ENCODE measurements at places on chromosomes 13 and 19.

GRCh38 chr19:52474351-52475127 lies 21.2 kb downstream of the ZNF578 start:
- no peak for DNase-seq

GRCh38 chr19:18737954-18738351 lies 53.2 kb downstream of the COMP start:
- DNase-seq = no peak

DNA sequence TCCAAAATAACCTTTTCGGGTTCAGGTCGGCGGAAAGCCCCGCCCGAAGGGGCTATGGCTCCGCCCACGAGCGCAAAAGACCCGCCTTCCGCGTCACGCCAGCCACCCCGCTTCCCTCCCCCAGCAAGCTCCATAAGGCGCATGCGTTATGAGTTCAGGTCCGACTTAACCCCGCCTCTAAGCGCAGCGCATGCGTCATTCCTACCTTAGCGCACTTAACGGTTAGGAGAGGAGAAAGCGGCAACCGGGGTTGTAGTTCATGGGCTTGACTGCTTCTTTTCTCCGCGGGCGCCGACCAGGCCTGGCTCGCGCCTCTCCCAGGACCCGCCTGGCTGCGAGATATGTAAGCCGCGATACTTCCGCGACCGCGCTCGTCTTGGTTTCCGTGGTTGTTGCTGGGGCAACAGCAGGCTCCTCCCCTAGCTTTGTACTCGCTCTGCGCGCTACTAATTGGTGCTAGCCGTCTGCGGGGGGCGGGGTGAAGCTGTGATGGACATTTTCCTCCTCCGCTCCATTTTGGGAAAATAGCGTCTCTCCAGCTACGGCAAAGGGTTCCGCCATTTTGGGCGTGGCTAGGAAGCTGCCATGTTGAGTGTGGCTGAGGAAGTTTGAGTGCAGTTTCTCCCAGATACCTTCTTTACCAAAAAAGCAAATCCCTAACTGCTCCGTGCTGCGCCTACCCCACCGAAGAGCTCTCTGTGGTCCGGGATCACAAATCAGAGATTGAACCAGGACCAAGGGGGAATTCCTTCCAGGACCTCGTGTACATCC lies at the start of gene B9D2:
B9D2 (minus strand) TSS at position 397 of the 771 bp plus-strand sequence. CDS start 630 bp downstream, outside the sequence.
- DNase-seq = peak; percentile 99

DNA sequence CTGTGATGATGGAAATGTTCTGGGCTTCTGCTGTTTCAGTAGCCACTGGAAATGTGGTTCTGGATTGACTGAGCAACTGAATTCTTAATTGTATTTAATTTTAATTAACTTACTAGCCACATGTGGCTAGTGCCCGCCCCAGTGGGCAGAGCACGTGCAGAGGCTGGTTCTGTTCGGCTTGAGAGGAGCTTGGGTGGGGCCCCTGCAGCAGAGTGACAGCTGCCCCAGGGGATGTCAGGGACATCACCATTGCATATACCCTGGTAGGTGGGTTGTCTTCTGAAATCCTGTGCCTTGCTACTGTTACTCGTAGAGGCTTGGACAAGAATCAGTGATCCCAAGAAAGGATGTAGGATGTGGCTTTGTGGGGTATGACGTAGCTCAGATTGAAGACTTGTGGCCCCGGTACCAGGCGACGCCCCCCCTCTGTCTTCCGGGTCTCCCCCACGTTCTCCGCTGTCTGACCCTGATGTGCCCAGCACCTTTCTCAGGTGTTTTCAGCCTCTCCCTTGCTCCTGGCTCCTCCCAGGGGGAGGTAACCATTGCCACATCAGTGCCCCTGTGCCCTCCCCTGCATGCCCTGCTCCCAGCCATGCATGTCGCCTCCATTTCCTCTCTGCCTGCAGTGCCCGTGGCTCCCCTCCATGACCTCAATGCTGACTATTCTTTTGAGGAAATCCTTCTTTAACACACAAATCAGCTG lies 102.6 kb upstream of the RNF113B start:
- DNase-seq = no peak

- no peak for DNase-seq
These were observed 199.0 kb downstream of the GGACT start for GRCh38 chr13:100389617-100390016.

- no peak for DNase-seq
These were observed 687 bp downstream of the PLEKHA4 start for GRCh38 chr19:48867746-48868113.

DNA sequence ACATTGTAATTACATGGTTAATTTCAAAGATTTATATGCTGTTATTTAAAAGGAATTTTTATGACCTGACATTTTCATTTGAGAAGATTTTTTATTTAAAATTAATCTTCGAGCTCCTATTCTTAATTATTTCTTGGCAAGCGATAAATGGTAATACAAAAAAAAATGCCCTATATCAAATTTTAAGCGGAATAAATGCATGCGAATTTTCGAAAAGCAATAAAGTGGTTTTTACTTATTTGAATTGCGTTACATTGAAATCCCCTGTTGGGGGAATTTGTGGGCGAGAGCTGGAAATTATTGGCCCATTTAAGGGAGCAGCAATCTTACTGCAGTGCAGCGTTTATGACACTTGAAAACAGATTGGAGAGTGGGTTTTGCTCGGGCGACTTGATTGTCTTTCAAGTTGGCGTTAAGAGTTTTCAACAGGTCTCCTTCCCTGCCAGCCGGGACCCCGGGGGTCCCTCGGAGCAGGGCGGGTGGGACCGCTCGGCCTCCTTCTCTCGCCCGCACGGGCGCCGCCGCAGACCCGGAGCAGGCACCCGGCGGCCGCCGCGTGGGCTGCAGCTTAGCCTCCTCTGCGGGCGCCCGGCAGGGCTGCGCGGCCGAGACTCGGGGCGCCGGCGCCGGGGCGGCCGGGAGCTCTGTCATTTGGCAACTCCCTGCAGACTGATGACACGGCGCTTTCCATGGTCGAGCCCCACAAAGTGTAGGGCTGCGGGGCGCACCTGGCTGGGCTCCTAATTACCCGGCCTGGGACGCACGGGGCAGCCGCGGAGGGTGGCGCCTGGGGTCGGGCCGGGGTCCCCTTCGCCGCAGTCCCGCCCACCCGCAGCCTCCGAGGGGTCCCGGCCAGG lies 255.1 kb upstream of the SOX21 start:
- peak; percentile 11 for DNase-seq

DNA sequence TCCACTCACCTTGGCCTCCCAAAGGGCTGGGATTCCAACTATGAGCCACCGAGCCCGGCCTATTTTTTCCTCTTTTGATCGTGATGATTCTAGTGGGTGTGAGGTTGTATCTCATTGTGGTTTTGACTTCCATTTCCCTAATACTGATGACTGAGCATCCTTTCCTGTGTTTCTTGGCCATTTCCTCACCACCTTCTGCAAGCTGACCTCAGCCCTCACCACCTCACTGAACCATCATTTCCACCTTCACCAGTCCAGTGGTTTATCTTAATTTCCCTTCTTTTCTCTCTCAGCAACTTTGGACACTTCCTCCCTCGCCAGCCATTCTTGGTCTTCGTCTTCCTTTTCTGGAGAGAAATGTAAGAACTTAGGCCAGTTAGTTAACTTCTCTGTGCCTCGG lies 13.0 kb upstream of the BICRA start:
- no peak for DNase-seq

GRCh38 chr19:12965017-12965811 lies 4.2 kb upstream of the DAND5 start:
- peak; percentile 74 for DNase-seq

GRCh38 chr19:4803736-4804695 lies 12.5 kb downstream of the FEM1A start:
- peak; percentile 66 for DNase-seq

GRCh38 chr19:6837525-6837924 lies 49.9 kb upstream of the ADGRE1 start:
- no peak for DNase-seq

- no peak for DNase-seq
These were observed 51.6 kb upstream of the CACNA1A start for GRCh38 chr19:13557756-13558398.

DNA sequence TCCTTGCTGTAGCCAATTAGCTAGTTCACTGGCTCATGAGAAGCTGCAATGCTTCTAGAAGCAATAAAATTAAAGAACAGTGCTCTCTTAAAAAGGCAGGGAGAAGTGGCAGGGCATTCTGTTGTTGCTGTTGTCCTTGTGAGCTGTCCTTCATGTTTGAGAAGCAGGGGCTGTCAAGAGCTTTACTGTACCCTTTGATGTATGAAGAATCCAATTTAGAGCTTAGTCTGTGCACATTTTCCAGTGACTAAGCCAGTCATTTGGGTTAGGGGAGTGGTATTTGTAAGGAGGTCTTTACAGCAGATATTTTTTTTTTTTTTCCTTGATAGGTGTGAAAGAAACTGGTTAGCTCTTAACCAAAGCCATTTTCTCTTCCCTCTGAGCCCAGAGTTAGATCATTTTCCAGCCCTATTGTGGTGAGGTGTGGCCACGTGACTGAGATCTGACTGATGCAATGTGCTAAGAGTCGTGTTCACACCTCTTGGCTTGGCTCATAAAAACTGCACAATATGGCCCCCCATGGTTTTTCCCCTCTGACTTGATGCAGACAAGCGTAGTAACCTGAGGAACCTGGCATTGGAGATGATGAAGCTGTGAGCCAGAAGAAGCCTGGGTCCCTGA lies 309.6 kb upstream of the TMTC4 start:
- no peak for DNase-seq

- no peak for DNase-seq
These were observed 505.6 kb downstream of the KCTD12 start for GRCh38 chr13:76380446-76381065.

- peak; percentile 16 for DNase-seq
These were observed 27.7 kb downstream of the ZNF461 start for GRCh38 chr19:36638862-36639510.

GRCh38 chr13:45837111-45837510 lies 14.4 kb downstream of the SIAH3 start:
- DNase-seq = no peak

- no peak for DNase-seq
These were observed 28.5 kb upstream of the ASF1B start for GRCh38 chr19:14164724-14165493.

DNA sequence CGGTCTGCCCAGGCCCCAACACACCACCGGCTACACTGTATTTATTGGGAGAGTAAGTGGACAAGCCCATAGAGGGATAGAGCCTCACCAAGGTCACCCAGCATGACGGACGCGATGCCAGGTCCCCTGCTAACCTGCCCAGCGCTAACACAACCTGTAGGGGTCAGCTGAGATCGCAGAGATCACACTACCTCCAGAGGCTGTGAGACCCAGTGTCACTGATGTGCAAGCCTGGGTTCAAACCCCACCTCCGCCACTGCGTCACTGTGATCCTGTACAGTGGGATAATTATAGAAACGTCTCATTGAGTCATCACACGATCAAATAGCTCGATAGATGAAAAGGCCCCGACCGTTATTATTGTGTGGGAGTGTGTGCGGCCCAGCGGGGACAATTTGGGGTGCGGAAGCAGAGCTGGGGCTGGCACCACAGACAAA lies 10.6 kb upstream of the TLE2 start:
- DNase-seq = no peak

DNA sequence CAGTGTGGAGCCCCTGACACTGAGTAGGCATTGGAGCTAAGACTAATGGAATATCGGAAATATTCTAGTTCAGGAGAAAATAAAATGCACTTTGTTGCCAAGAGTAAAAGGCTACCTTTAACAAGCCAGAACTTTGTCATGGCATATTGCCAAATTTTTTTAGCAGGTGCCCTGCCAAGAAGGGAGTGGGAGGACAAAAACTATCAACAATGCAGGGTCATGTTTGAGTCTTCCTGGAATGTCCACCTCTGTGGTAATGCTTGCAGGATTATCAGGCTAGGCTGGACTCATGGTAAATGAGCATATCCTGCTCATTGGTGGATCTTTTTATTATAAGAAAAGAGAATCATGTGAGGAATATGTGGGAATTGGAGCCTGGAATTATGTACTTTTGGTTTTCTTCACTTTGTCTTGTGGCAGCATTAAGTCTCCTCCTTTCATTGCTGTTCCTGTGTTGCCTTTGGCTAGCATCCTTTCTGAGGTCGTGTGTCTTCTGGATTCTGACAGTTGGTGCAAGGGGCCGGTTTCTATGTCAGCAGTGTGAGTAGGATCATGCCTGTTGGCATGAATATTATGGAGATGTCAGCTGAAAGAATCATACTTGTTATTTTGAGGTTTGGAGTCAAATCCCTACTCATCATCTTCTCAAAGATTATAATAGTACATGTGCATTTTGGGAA lies 122.9 kb upstream of the SPRY2 start:
- no peak for DNase-seq

DNA sequence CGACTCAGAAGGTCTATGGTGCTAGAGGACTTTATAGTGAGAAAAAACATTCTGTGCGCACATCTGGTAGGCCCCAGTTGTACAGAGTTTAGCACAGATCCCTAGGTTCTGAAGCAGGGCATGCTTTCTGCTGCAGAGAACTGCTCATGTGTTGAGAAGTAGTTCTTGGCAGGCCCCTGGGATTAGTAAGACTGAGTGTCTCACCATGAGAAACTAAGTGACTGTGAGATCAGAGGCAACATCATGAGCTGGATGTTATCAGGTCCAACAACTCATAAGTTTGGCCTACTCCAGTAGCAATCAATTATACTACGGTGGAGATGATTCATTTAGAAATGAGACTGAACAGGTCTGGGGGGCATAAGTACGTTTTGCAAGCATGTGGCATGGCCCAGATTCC lies 507.4 kb upstream of the KLF12 start:
- DNase-seq = no peak

GRCh38 chr13:59303433-59303832 lies 860.3 kb downstream of the DIAPH3 start:
- no peak for DNase-seq

Data from mesenchymal stem cell (in vitro differentiated cells and primary cell).